AG10803 (cell line): ENCODE measurements at places on chromosomes 2 and 18.

DNA sequence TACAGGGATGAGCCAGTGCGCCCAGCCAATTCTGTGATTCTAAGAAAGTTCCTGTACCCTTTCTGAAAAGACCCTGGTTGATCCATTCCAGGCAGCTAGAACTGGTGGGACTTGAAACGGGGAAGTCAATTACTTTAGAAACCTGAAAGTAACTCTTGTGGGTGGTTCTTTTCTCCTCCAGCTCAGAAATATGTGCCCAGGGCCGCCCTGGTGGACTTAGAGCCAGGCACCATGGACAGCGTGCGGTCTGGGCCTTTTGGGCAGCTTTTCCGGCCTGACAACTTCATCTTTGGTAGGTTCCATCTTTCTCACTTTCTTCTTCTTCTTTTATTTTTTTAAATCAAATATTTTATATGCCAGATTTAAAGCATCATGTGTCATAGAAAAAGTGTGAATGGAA is 2.7 kb downstream of the TUBB6 start:
- no peak for DNase-seq

GRCh38 chr18:78240627-78241252 is 738.9 kb upstream of the SALL3 start:
- DNase-seq: no peak

- no peak for DNase-seq
Measured at GRCh38 chr2:231394211-231395141, 1.0 kb upstream of the B3GNT7 start.

- DNase-seq: no peak
Measured at GRCh38 chr2:29423061-29423666, 307.9 kb downstream of the CLIP4 start.

DNA sequence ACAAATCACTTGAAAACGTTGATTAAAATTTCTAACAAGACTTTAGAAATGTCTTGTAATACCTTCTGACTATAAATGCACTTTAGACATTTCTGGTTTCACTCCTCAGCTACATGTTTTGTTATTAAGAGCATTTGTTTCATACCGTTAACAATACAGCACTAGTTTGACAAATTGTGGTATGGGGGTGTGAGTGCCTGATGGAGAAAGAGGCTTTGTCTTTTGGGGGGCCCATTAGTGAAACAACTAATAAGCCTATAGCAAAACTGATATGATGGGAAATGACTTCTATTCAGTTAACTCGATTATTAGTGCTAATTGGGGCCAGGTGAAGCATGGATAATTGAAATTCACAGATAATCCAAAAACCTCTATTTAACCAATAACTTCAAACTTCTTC is 30.9 kb upstream of the ZNF516 start:
- no peak for DNase-seq

- no peak for DNase-seq
Measured at GRCh38 chr2:44107086-44107740, 61.5 kb upstream of the PPM1B start.

- DNase-seq: no peak
Measured at GRCh38 chr2:230863031-230863430, 1.7 kb upstream of the ITM2C start.

DNA sequence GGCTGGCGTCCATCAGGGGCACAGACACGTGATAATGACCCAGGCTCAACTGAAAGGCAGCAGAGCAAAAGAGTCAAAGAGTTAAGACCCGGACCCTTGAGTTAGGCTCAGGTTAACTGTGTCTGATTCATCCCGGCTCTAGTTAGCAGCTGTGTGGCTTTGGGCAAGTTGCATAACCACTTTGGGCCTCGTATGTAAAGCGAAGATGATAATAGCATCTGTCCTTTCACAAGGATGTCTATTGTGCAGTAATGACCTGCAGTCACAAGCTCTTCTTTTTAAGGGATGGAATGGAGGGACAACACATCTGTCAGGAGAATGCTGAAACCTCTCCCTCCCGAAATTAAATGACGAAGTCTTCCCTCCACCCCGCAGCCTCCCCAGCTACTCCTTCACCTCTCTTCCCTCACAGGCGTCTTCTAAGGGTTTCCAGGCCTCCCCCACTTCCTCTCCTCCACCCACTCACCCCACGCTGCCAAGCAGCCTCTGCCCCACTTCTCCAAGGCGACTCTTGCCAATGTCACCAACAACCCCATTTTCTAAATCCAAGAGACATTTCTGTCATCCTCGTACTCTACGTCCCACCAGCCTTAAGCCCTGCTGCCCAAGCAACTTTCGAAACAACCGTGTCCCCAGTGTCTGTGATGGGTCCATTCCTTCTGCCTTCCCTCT is 135.1 kb upstream of the ID2 start:
- no peak for DNase-seq

GRCh38 chr2:24020244-24020643 is 10.4 kb downstream of the MFSD2B start:
- no peak for DNase-seq

DNA sequence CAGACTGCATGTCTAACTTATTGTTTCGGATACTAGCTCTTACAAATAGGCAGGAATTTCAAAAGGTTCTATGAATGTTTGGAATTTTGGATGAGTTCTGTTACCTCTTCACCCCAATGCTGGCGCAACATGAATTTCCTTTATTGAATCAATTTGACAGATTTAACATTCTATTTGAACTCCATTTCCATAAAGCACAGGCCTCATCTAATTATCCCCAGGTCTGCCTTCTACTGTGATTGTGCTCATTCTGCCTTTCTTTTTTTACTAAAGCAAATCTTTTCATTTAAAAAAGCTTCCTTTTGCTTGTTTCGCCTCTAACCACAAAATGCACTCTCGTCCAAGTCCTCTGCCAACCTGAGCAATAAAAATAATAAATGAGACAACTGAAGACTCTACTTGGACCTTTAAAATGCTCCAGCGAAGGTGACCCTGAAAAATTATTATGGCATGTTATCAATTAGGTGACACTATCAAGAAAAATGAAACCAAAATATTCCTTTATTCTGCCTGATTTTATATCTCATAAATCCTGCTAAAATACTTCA is 922.9 kb upstream of the FSHR start:
- DNase-seq: no peak

DNA sequence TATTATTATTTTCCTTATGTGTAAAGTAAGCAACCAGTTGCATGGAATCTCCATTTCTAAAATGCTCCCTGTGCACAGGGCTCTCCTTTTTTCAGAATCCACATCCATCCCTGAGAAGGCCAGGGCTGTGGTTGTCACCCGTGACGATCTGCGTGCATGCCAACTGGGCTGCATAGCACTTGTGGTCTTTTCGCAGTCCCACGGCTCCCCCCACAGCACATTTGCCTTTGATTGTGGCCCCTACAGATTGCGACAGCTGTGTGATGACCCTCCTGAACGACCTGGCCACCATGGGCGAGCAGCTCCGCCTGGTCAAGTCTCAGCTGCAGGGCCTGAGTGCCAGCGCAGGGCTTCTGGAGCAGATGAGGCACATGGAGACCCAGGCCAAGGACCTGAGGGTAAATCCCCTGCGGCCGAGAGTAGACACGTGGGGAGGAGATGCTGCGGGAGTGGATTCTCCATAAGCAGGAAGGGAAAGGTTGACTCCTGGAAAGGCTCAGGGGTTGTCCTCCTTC is 119.8 kb upstream of the TTC39C start:
- no peak for DNase-seq

DNA sequence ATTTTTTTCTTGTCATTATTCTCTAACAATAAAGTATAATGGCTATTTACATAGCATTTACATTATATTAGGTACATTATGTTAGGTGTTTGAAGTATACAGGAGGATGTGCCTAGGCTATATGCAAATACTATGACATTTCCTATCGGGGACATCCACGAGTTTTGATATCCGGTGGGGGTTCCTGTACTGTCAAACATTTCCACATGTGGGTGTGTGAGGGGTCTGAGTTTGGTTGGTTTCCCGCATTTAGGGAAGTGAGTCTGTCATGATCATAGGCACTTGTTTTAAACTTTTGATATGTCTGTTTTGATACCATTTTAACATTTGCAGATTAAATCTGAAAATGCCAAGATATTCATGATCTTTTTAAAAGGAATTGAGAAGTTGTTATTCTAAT is 76.0 kb downstream of the CEP192 start:
- DNase-seq: no peak

DNA sequence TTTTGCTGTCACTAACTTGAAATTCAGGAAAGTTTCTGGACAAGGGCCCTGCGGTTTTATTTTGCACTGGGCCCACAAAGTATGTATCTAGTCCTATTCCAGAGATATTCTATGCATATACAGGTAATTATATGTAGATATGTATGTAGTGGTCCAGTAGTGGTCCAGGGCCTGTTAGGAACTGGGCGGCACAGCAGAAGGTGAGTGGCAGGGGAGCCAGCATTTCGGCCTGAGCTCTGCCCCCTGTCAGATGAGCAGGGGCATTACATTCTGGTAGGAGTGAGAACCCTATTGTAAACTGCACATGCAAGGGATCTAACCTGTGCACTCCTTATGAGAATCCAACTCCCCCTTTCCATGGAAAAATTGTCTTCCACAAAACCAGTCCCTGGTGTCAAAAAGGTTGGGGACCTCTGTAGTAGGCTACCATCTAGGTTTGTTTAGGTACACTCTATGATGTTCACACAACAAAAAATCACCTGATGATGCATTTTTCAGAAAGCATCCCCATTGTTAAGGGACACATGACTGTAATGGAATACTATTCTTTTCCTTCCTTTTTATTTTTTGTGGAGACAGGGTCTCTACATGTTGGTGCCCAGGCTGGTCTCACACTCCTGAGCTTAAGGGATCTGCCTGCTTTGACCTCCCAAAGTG is 2.8 kb upstream of the PPP4R3B start:
- DNase-seq: no peak

- DNase-seq: peak; percentile 15
Measured at GRCh38 chr2:238585836-238586821, 159.4 kb downstream of the ASB1 start.

- DNase-seq: peak; percentile 29
Measured at GRCh38 chr2:224401641-224402342, at the start of gene FAM124B. Gene FAM124B, minus strand, starts transcription at chr2:224402107. Its CDS starts 339 bp downstream, at chr2:224401768.

DNA sequence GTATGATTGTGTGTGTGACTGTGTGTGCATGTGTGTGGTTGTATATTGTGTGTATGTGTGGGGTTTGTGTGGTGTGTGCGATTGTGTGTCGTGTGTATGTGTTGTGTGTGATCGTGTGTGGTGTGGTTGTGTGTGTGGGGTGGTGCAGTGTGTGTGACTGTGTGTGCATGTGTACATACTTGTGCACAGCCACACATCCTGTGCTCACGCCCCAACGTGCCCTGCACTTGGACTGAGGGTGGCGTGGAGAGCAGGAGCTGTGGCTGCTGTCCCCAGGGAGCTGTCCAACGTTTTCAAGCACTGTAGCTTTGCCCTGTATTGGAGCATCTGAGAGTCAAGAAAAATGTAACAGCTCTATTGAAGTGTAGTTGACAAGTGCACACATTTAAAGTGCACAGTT is 243.2 kb upstream of the HDAC4 start:
- peak; percentile 43 for DNase-seq

- no peak for DNase-seq
Measured at GRCh38 chr2:182463760-182464159, 36.9 kb upstream of the PDE1A start.

DNA sequence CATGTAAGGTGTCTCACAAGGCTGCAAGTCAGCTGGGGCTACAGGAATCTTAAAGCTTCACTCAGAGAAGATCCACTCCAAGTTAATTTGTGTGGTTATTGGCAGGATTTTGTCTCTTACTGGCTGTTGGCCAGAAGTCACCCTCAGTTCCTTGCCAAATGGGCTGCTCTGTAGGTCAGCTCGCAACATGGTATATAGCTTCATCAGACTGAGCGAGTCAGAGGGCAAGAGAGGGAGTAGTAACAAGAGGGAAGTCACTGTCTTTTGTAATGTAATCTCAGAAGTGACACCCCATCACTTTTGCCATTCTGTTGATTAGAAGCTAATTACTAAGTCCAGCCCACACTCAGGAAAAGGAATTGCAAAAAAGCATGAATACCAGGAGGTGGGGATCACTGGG is 119.5 kb downstream of the LRRTM1 start:
- DNase-seq: no peak

- DNase-seq: no peak
Measured at GRCh38 chr2:150370561-150370960, 116.9 kb downstream of the RND3 start.

DNA sequence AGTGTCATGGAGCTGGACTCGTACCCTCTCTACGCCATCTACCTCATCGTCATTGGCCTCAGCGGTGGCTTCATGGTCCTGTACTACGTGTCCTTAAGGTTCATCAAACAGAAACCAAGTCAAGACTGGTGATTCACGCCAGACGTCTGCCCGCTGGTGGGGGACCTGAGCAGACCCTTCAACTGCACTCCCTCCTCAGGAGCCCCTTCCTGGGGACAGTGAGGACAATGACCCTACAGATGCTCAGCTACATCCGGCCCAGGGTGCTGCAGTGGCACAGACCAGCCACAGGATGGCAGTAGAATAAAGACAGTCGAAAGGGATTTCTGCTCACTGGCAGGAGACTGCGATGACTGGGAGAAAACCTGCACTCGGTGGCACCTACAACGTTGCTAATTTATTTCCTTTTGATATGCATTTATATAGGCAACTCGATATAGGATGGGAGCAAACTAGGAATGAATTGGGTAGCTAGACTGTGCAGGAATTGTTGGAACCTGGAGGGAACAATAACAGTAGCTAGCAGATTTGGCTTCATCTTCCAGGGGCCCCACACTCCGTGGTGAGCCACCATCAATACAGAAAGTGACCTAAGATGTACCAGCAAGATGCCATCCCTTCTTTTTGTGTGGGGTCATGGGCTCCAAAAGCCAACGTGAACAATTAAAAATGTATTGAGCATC is 39.2 kb downstream of the ABCG8 start:
- DNase-seq: peak; percentile 49

- DNase-seq: peak; percentile 87
Measured at GRCh38 chr2:42141687-42142546, 27.2 kb upstream of the EML4 start.

GRCh38 chr2:202778217-202778616 is 93.3 kb downstream of the ICA1L start:
- DNase-seq: no peak

- peak; percentile 31 for DNase-seq
Measured at GRCh38 chr2:54336977-54337255, 80.9 kb upstream of the TSPYL6 start.

DNA sequence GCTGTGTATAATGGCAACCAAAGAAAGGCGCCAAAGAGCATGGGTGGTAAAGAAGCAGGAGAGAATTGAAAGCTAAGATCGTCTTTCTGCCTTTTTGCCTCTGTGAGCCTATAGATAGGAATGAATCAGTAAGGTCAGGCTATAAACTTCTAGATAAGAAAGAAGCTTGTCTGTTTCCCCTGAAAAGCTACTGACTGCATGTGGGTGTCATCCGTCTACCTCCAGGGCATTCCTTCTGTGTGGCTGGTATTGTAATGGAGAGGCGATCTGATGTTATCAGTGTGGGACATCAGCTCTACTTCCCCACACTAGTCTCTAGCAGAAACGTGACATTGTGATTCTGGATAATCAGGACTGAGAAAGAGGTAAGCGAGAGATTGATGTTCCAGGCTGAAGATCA is 63.4 kb upstream of the PLA2R1 start:
- DNase-seq: no peak

GRCh38 chr2:72828840-72829507 is 3.1 kb upstream of the EXOC6B start:
- DNase-seq: no peak
